ENCODE measurements at places on chromosomes 3 and 15. TPM values are rescaled to one million over a fixed set of nuclear protein-coding genes. Genes with fewer than 3 reads are reported as not detected.

ZNF660 gene
- 0.01 TPM for polyA plus RNA-seq

GRCh38 chr3:158384019-158384418, 187.0 kb upstream of the MLF1 start:
- no peak for DNase-seq

DNA sequence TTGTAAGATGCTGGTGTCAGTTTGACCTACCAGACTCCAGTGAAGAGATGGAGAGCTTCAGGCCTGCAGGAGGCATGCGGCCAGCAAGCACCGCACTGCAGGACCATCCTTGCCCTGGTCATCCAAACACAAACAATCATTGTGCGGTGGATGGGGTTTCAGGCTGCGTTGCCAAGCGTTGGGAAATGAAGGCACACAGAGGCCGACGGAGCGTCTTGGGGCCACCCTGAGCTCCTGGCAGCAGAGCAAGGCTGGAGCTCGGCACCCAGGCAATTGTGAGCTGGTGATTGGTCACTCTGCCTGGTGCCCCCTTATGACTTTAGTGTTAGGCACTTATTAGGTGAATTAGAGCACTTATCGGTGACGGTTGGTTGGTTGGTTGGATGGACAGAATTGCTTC, 222.6 kb upstream of the RGMA start:
- no peak for DNase-seq

DNA sequence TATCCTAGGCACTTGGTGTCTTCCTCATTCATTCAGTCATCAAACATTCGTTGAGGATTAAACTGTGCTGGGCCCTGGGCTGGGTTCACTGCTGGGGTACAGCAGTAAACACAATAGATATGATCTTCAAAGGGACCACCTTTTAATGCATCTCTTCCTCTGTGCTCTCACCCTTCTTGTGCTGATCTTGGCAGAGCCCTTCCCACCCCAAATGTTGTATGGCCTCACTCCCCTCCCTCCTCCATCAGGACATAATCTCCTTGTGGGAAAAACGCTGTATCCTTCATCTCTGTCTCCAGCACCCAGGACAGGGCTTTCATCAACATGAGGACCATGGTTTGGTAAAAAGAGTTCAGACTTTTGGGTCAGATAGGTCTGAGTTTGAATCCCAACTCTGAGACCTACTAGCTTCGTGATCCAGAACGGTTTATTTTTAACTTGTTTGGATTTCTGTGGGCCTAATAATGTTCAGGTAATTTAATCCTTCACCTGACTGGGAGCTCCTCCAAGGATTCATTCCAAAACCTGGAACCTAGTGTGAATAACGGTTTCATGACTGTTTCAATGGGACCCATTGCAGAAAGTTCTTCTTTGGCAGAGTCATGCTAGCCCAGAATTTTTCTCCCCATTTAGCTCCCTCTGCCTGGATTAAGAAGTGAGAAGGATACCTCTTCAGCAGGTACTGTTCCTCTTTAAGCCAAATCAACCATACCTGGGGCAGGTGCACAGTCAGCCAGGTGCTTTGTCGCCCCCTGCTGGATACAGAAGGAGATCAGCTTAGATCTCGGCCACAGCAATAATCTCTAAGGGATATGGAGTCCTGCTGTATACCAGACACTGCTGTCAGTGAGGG, 5.2 kb upstream of the WNT7A start:
- no peak for DNase-seq

GRCh38 chr3:13113346-13114330, 40.4 kb upstream of the IQSEC1 start:
- no peak for DNase-seq

CHRNA5 gene
- 12.0 TPM for polyA plus RNA-seq

DNA sequence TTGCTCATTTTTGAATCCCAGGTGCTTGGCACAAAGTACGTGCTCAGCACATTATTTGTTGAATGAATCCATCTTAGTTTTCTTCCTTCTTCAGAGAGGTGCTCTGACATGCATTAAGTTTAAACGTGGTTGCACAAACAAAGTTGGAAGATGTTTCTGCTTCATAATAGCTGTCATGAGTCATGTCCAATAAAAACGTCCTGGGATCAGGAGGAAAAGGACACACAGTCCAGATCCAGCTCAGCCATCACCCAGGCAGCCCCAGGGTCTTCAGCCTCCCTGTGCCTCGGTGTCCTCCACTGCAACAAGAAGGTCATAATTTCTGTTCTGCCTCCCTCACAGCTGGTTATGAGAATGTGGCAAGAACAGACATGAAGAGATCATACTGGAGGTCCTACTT, 55.4 kb downstream of the CCNL1 start:
- DNase-seq: no peak

DNA sequence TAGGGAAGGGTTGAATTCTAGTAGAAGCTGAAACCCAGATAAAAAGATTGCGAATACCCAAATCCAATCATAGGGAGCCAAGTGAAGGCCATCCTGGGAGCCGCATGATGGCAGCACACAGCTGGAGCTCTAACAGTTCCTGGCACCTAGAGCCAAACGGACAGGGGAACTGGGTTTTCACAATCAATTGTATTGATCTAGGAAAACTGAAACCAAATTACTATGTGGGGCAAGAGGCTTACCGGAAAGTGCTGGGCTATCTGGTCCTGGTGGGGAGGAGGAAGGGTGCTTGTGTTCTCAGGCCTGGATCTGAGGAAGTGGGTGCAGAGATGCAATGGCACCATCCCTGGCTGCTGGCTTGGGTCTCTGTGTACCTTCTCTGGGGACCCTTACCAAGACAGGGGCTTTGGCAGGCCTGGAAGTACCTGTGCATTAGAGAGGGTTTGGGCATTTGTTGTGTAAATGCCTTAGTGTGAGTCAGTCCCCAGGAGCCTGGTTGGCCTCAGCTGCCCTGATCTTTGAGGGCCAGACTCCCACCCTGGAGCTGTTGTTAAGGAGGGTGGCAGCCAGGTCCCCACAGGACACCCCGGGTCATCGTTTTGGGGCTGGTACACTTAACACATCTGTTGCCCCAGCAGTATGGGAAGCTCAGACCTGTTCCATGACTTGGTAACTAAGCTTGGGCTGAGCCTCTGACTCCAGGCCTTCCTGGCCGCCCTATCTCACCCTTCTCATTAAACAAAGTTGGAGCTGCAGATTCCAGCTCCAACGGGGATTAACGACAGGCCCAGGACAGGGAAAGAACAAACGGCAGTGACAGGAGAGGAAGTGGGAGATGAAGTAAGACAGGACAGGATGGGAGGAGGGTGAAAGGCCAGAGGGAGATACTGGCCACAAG, 8.9 kb upstream of the FURIN start:
- DNase-seq: no peak

DNA sequence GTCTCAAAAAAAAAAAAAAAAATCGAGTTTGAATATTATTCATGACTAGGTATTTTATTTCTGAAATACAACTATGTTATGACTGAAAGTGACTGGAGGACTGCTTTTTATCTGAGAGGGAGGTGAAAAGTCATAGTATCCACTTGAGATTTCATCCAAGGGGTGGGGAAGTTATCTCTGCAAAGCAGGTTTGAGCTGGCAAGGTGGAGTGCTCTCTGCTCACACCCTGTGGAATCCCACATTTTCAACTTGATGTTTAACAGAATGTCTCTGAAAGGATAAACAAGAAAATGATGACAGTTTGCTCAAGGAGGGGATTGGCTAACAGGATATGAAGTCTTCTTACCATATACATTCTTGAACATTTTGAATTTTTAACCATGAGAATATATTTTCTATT, 27.3 kb upstream of the SEC62 start:
- no peak for DNase-seq

- DNase-seq: no peak
These were observed 1.8 kb downstream of the CX3CR1 start for GRCh38 chr3:39277893-39278615.

DNA sequence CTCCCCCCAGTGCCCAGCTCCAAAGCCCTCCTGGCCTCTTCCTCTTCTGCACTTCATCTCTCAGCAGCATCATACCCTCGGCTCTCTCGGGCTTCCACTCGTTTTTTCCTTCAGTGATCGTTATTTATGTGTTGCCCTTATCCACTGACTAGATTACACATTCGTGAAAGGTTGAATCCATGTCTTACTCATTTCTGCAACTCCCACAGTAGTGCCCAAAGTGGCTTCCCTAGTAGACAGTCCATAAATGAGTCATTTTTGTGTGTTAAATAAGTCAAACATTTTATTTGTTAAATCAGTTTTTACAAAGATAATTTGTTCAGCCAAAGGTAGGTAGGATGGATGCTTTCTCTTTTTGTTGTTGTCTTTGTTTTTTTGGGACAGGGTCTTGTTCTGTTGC, 87.4 kb downstream of the CRTC3 start:
- no peak for DNase-seq

- no peak for DNase-seq
These were observed 20.7 kb upstream of the POC1A start for GRCh38 chr3:52174896-52175295.

IFRD2 gene
- 158 TPM for polyA plus RNA-seq

- peak; percentile 38 for DNase-seq
These were observed 936 bp downstream of the ZXDC start for GRCh38 chr3:126474498-126475412.

DNA sequence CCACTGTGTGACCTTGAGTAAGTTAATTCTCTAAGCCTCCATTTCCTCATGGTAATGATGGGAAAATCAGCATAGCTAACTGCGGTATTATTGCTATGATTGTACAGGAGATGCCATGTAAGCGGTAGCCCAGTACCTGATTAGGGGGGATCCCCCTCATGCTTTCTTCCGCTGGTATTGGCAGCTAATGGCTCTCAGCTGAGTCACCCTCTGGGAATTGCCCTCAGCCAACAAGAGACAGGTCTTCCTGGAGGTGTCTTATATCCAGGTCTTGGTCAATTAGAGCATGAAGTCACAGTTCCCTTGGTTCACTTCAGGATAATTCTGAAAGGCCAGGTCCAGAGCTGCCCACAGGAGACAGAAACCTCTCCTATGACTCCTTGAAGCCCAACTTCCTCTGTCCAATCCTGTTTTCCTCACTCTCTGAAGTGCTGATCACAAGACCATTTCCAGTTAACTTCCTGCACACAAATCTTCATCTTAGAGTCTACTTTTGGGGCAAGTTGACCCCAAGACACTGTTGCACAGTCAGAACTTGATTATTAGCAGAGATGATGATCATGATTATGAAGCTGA, 724.7 kb upstream of the ZNF385D start:
- DNase-seq: no peak

DNA sequence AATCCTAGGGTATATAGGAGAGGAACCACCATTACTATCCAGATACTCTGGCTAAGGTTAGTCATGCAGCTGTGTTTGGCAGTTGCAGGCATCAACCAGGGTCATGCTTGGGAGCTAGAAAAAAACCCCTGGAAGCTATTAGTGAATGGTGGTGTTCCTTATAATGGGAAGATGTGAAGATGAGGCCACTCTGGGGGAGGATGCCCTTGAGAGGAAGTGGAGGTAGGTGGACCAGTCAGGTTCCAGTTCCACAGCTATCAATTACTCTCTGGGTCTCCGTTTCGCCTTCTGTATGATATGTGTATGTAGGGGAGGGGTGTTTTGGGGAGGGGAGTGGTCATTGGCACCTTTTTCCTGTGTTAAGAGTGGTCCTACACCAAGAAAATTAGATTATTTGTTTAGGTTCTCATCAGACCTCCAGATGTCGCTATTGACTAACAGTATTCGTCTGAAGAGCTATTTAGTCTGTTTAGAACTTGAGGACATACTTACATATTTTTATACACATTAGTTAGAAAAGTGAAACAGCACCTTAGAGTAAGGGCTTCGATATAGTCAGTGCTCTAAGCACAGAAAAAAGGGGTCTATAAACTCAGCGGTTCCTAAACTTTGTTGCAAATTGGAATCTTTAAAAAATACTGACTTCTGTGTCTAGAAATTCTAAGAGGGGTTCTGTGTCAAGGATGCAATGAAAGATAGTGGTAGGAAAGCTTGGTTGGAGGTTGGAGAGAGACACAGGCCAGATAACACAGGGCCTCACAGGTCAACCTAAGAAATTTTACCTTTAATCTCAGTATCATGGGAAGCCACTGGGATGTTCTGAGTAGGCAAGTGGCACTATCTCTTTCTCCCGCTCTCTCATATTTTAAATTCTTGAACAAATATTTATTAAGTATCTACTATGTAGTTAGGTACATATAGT, 9.1 kb upstream of the HPS3 start:
- peak; percentile 36 for DNase-seq

GRCh38 chr3:177569875-177570657, 372.8 kb upstream of the TBL1XR1 start:
- peak; percentile 36 for DNase-seq

- DNase-seq: no peak
These were observed 197.6 kb upstream of the ZPLD1 start for GRCh38 chr3:102237181-102237580.
